CD4-positive, CD25-positive, alpha-beta regulatory T cell (primary cell): ENCODE measurements at places on chromosomes 5 and 9. TPM values are rescaled to one million over a fixed set of nuclear protein-coding genes. Genes with fewer than 3 reads are reported as not detected.
A peak's percentile ranks its signal among the peaks of the same experiment; 100 is the strongest.

Gene RAB3C
- not detected for total RNA-seq

Gene PRUNE2
- total RNA-seq, result not detected

Gene FOXD4L4
- not detected for total RNA-seq

DNA sequence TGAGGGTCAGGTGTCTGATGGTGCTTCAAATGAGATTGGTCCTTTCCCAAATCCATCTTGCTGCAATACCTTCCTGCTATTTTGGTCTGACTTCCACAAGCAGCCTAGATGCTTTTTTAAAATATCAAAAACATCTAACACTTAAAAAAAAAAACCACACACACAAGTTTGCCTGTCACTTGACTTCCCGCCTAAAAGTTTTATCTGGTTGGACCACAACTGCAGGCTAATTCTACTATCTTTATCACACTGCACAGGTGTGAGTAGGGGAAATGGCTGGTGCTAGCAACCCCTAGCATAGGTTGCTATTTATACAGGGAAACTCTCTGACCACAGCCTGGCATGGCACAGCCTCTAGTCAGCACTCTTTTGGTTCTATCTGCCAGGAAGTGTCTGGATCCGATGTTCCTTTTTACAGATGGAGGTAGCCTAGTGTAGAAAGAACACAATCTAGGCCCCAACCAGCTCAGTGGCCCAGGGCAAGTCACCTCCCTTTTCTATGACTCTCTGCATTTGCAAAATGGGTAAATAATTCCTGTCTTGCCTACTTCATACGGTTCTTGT is at the start of gene HEMGN:
TSS of gene HEMGN (minus strand) at position 92 of the 564 bp plus-strand sequence. CDS start at position 56, 36 bp downstream.
- H3K27ac ChIP-seq, result peak within 1 kb of the TSS; percentile 64
- H3K4me1 ChIP-seq, result peaks cover 15% of the 10 kb centered on the region
- no peak for DNase-seq
- peaks cover under 1% of the 10 kb centered on the region for H3K27me3 ChIP-seq

GRCh38 chr5:181044093-181044599 is 4.1 kb downstream of the BTNL9 start:
- H3K27me3 ChIP-seq, result peaks cover 12% of the 10 kb centered on the region
- no peak for DNase-seq
- H3K36me3 ChIP-seq, result no peaks in the 10 kb centered on the region
- H3K27ac ChIP-seq, result no peak overlapping the region
- no peaks in the 10 kb centered on the region for H3K4me1 ChIP-seq
- no peak overlapping the region for H3K4me3 ChIP-seq

Gene RASEF
- total RNA-seq, result not detected

DNA sequence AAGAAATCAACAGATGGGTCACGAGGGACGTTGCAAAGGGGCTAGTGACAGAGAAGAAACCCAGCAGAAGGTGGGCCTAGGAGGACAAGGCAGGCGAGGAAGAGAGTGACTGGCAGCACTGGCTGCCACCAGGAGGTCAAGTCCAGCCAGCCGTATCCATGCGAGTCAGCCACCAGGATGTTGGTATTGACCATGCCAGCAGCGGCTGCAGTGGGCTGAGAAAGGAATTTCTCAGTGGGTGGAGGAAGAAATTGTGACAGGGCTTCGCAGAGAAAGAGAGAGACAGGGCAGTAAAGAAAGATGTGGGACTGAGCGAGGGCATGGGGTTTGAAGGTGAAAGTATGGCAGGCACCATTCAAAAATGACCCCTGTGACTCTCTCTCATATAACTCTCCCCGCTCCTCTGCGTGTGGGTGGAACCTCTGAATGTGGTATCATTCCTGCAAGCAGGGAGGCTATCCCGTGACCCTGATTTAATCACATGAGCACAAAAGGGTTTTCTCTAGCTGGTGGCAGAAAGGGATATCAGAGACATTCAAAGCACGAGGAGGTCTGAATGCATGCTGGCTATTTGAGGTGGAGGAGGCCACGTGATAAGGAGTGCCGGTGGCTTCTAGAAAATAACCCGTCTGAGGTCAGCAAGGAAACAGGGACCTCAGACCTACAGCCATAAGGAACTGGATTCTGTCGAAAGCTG is 45.4 kb upstream of the FBXW11 start:
- H3K27me3 ChIP-seq, result no peaks in the 10 kb centered on the region
- no peak for DNase-seq
- no peak overlapping the region for H3K4me3 ChIP-seq
- no peaks in the 10 kb centered on the region for H3K4me1 ChIP-seq

Gene BAAT
- 0.15 TPM for total RNA-seq

Gene CDH9
- total RNA-seq, result not detected

DNA sequence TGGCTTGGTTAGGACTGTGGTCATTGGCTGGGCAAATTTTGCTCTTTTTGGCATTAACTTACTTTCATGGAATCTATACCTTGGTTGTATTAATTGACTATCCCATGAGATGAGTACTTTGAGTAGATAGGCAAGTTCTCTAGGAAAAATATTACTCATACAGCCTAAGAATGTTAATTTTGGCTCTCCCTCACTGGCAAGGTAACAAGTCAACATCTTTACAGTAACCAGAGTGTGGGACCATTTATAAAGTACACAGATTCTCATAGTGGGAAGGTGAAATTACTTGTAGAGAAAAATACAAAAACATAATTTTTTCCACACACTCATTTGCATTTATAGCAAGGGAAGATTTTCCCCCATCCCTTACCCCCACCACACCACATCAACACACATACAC is 154.6 kb upstream of the ZNF608 start:
- no peak for DNase-seq

DNA sequence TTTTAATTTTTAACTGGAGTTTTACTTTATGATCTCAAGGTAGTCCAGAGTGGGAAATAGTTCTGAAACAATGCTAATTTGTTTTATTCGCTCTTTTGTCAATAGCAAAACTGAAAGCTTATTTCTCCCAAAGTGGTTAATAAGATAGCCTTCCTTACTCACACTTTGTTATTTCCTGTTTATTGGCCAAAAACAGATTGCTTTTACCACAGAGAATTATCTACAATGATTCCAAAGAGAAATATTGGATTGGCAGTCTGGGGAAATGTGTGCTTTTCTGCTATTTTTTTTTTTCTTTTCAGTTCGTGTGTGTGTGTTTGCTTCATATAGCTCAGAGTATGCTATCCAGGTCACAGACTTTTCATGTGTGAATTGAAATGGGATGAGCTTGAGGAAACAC is 756.7 kb upstream of the RGMB start:
- no peaks in the 10 kb centered on the region for H3K36me3 ChIP-seq
- no peak overlapping the region for H3K27ac ChIP-seq
- H3K4me1 ChIP-seq, result no peaks in the 10 kb centered on the region
- no peak for DNase-seq
- no peak overlapping the region for H3K4me3 ChIP-seq

Gene ANKHD1
- 227 TPM for total RNA-seq

Gene SCGB3A2
- not detected for total RNA-seq

DNA sequence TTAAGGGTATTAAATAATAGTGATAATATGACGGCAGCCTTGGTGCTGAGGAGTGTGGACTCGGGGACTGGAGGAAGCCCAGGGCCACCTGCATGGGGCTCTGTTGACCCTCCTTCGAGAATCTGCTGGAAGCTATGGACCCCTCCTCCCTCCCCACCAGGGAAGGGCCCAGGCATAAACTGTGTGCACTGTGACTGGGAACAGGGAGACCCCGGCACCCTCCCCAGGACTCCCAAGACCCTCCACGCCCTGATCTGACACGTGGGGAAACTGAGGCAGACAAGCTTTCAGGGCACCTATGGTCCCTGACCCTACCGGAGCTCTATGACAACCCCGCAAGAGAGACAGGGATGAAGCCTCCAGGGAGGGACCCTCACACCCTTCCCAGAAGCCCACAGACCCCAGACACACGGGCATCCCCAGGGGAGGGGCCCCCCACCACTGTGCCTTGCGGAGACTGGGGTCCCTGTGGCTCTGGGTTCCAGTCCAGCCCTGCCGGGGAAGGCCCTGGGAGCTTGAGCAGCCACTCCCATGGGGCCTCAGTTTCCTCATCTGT is 6.5 kb upstream of the EGFL7 start:
- DNase-seq, result no peak
- H3K27me3 ChIP-seq, result peaks cover 8% of the 10 kb centered on the region
- H3K36me3 ChIP-seq, result no peaks in the 10 kb centered on the region
- no peak overlapping the region for H3K27ac ChIP-seq
- H3K4me3 ChIP-seq, result no peak overlapping the region

DNA sequence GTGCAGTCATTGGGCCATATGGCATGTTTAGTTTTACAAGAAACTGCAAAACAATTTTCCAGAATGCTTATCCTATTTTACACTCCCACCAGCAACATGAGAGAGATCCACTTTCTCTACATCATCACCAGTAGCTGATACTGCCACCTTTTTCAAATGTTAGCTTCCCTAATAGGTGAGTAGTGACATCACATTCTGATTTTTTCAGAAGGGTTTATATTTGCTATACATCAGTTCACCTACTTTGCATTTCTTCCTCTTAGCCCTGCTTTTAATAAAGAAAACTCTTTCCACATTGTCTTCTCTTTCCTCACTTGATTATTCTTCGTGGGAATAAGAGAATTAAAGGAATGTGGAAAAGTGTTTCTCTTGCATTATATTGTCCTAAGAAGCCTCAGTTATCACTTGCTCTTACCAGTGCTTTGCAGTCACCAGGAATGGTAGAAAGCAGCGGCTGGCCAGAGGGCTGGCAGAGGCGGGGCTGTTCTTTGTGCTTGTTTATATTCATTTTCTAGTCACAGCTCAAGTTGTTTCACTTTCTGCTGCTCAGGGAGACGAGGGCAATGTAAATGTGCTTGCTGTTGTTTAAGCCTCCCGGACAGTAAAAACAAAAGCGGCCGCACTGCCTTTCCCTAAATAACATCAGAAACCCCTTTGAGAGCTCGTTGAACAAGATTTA is 164.8 kb downstream of the HSD17B3 start:
- H3K27ac ChIP-seq, result peak overlapping the region; percentile 43
- H3K36me3 ChIP-seq, result no peaks in the 10 kb centered on the region
- peak overlapping the region; percentile 19 for H3K4me3 ChIP-seq

DNA sequence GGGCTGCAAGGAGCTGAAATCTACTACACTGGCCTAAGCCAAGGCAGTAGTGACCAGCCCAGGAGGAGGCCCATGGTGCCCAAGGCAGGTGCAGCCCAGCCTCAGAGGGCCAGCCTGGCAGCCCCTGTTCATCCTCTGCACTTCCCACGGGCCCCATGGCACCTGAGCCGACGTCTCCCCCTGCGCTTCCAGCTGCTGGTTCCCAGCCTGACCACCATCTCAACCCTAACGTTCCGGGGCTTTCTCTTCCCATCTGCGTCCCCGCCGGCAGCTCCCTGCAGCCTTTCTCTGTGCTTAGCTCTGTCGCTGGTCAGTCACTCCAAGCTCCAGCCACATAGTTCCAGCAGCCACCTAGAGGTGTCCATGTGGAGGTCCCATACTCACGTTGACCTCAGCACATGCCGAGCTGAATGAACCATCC is 105.5 kb upstream of the LMX1B start:
- peaks cover 6% of the 10 kb centered on the region for H3K27me3 ChIP-seq
- H3K27ac ChIP-seq, result no peak overlapping the region
- H3K4me1 ChIP-seq, result no peaks in the 10 kb centered on the region
- no peak for DNase-seq
- H3K4me3 ChIP-seq, result no peak overlapping the region
- no peaks in the 10 kb centered on the region for H3K36me3 ChIP-seq

- no peak overlapping the region for H3K27ac ChIP-seq
- H3K4me3 ChIP-seq, result no peak overlapping the region
- no peak for DNase-seq
- H3K27me3 ChIP-seq, result no peaks in the 10 kb centered on the region
Observed at GRCh38 chr5:151633892-151634291, 42.8 kb upstream of the FAT2 start.

DNA sequence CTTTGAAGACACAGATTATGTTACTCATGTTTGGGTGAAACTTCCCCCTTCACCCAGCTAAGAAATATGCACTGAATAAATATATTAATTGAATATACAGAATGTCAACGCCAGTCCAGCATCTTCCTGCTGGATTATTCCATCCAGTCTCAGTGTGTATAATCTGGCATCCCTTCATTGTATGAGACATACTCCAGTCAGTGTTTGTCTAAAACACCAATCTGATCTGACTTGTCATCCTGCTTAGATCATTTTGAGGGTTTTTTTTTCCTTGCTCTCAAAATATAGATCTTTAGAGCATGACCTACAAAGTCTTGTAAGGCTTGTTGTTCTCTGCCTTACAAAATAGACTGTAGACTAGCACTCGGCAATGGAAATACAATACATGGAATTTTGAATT is 195.1 kb downstream of the SMARCA2 start:
- no peaks in the 10 kb centered on the region for H3K36me3 ChIP-seq
- DNase-seq, result no peak
- H3K4me3 ChIP-seq, result no peak overlapping the region
- no peaks in the 10 kb centered on the region for H3K27me3 ChIP-seq
- H3K4me1 ChIP-seq, result no peaks in the 10 kb centered on the region
- H3K27ac ChIP-seq, result no peak overlapping the region

Gene RABEPK
- 14.2 TPM for total RNA-seq

Gene FGF18
- total RNA-seq, result 0.57 TPM

Gene ENTPD8
- not detected for total RNA-seq

Gene SPINK13
- total RNA-seq, result not detected

DNA sequence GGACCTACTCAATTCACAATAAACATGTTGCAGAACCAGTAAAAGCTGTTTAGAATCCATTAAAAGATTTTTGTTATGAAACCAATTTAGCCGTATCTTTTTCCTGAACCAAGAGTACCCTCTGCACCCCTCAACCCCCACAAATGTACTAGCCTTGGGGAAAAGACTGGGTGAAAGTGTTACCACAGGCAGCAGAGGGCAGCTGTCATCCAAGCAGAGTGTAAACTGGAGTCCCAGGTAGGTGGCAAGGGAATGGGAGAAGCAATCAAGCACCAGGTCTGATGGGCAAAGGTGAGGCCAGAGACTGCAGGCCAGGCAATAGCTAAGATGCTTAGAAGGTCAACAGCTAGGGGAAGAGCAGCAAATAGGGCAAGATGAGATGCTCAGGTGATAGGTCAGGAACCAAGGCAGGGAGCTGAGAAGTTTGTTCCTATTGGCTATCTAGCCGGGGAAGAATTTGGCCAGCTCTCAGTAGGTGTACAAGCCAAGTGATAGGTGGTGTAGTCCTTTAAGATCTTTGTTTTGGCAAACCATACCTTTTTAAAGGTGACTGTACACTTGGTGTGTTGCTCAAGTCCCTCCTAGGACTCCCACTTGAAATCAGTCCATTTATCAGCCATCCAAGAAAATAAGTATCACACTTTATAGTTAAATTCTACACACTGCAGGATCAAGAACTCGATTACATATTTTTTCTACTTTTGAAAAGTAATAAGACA is 77.8 kb upstream of the CCDC112 start:
- H3K4me1 ChIP-seq, result peaks cover 12% of the 10 kb centered on the region
- no peak overlapping the region for H3K27ac ChIP-seq
- no peaks in the 10 kb centered on the region for H3K36me3 ChIP-seq
- H3K4me3 ChIP-seq, result no peak overlapping the region

- no peaks in the 10 kb centered on the region for H3K36me3 ChIP-seq
- no peak overlapping the region for H3K4me3 ChIP-seq
- H3K4me1 ChIP-seq, result no peaks in the 10 kb centered on the region
- no peak overlapping the region for H3K27ac ChIP-seq
Observed at GRCh38 chr5:148998174-148998797, 64.6 kb downstream of the SH3TC2 start.

- DNase-seq, result no peak
- peaks cover 4% of the 10 kb centered on the region for H3K27me3 ChIP-seq
- H3K27ac ChIP-seq, result no peak overlapping the region
- no peaks in the 10 kb centered on the region for H3K36me3 ChIP-seq
- no peak overlapping the region for H3K4me3 ChIP-seq
Observed at GRCh38 chr5:67379753-67380152, 183.2 kb upstream of the CD180 start.
